ENCODE measurements at places on chromosomes 3 and 15.
A peak's percentile ranks its signal among the peaks of the same experiment; 100 is the strongest.

DNA sequence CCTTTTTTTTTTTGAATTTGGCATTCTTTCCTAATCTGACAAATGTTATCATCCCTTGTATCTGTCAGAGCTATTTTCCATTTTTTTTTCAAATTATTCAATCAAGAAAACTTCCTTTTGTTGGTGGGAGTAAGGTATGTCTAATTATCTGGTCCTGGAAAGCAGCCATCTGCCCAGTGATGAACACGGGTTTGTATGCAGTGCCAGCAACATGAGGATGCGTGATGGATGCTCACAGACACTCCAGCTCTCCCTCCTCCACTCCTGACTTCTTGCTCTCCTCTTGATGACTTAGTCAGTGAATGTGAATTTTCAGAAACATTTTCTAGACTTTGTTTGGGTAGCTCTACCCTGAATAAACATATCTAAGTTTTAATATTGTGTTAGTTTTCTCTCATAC is 79.2 kb downstream of the IL1RAP start:
- DNase-seq: no peak

DNA sequence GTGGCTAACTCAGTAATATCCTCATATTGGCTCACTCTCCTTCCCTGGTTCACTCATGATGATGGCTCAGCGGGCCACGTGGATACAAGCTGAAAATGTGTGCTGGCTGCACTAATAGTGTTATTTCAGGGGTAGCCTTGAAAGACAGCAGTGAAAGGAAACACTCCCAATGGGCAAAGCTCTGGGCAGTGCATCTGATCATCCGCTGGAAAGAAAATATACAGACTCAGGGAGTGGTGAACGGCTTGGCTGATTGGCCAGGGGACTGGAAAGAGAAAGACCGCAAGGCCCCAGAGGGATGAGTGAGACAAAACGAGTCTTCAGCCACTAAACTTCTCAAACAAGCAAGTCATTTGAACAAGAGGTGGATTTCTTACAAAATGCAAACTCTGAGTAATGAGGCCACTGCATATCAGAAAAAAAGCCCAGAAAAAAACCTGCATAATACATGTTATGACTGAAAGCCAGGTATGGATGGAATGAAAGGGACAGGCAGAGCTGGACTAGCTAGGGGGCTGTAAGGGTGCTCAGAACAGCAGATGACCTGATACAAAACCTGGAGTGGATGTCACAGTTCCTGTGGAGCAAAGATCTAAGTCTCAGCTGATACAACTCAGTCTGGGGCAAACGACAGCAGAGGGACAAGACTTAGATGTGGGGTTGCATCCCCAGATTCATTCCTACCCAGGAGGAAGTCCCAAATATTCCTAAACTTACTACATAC is 33.3 kb downstream of the CMTM6 start:
- DNase-seq: no peak

- DNase-seq: no peak
These were observed 11.8 kb upstream of the CLN6 start for GRCh38 chr15:68241088-68241935.

- peak; percentile 68 for DNase-seq
These were observed 45.2 kb downstream of the GASK1A start for GRCh38 chr3:43024181-43024885.

DNA sequence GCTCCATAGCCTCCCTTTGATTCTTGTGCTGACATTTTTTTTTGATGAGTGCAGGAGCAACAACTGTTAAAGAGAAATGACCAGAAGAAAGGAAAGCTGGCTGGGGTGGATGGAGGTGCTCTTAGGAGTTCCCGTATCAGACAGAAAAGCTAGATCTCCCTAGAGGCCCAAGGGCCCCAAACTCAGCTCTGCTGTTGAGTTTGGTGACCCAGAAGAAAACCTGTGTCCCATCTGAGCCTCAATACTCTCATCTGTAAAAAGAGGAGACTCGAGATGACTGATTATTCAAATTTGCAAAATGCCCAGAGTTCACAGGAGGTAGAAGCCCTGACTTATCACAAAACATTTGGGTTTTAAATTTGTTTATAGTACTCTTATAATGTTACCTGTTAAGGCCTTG is 142.4 kb downstream of the TIGIT start:
- no peak for DNase-seq

DNA sequence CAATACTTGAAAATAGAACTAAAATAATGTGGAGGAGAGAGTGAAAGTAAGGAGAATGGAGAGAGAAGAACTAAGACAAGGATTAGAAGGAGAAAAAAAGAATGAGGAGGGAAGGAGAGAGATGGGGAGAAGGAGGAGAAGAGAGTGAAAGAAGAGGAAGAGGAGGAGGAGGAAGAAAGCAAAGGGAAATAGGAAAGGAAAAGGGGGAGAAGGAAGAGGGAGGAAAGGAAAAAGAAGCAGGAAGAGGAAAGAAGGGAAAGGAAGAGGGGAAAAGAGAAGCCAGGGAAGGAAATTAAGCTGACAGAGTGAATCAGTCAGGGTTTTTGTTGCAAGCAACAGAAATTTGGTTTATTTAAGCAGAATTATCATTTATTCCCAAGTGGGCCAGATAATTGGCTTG is 241.7 kb upstream of the P2RY1 start:
- no peak for DNase-seq

DNA sequence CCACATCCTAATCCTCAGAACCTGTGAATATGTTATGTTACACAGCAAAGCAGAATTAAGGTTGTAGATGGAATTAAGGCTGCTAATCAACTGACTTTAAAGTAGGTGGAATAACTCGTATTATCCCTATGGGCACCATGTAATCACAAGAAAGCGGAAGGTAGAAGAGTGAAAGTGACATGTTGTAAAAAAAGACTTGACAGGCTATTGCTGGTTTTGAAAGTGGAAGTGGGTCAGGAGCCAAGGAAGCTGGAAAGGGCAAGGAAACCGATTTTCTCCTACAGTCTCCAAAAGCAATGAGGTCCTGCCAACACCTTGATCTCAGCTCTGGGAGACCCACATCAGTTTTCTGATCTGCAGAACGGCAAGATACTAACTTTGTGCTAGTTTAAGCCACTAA is 6.6 kb downstream of the TP63 start:
- DNase-seq: no peak

- no peak for DNase-seq
These were observed 11.8 kb upstream of the FBXO22 start for GRCh38 chr15:75891895-75892294.

DNA sequence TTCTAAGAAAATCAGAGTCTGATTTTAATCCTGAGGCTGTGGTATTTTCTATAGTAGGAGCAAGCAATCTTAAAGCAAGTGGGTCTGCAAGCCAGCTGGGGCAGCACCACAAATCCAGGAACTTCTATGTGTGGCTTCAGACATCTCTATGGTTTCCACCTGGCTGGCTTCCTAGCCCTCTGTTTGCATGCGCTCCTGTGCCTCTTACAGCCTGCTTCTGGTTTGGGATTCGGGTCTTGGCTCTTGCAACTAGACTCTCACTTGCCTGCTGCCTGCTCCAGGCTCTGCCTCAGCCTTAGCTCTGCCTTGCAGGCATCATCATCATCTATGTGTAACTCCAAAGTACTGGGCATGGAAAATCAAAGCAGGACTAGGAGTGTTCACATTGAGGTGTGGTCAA is 43.4 kb downstream of the MINDY4B start:
- DNase-seq: no peak

- no peak for DNase-seq
These were observed 291.7 kb downstream of the FAM43A start for GRCh38 chr3:194977356-194977755.

- DNase-seq: no peak
These were observed 120.3 kb upstream of the PHLDB2 start for GRCh38 chr3:111738790-111739189.

- DNase-seq: peak; percentile 74
These were observed 42.3 kb downstream of the KLHL6 start for GRCh38 chr3:183513046-183513706.

GRCh38 chr15:100001405-100001804 is 268.2 kb upstream of the LYSMD4 start:
- DNase-seq: no peak

- no peak for DNase-seq
These were observed 68.8 kb upstream of the SLC12A8 start for GRCh38 chr3:125281381-125281780.

DNA sequence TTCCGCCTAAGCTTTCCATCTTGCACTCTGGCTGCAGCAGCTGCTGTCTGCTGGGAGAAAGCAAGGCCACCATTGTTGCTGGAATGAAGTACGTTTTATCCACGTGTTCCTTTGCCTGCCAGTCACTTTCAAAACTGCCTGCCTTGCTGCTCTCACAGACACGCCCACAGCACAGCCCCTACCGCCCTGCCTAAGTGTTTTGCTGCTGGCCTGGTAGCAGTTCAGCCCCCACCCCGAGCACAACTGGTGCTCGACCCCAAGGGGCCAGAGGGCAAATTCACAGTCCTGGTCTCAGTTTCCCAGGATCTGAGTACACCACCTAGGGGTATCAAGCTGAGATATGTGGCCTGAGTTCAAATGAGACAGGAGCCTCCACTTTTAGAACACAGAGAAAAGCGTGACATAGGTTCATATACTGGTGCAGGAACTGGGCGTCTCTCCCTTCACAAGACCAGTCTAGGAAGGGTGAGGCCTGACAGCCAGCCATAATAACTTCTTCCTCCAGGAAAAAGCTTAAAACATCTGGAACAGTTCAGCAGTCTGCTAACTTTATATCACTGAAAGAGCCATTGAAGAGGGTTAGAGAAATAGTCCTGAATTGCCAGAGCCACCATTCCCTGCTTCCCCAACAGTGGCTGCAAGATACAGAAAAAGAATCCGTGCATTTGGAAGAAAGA is 1012.3 kb downstream of the ZPLD1 start:
- no peak for DNase-seq

DNA sequence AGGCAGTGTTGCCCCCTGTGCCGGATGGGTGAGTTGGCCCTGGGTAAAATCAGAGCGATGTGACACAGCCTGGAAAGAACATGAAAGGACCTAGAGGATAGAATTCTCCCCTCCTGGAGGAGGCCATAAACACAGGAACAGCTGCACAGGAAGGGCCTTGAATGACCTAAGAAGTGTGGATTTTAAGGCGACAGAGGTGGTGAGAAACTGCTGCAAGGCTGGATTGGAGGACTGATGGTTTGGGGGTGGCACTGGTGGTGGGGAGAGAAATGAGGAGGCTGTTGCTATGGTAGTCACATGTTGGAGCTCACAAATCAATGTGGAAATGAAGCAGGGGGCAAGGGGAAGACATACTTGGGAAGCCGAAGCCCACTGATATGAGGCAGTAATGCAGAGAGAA is 13.8 kb downstream of the XIRP1 start:
- DNase-seq: no peak

GRCh38 chr3:88767746-88768145 is 339.7 kb upstream of the EPHA3 start:
- DNase-seq: no peak

DNA sequence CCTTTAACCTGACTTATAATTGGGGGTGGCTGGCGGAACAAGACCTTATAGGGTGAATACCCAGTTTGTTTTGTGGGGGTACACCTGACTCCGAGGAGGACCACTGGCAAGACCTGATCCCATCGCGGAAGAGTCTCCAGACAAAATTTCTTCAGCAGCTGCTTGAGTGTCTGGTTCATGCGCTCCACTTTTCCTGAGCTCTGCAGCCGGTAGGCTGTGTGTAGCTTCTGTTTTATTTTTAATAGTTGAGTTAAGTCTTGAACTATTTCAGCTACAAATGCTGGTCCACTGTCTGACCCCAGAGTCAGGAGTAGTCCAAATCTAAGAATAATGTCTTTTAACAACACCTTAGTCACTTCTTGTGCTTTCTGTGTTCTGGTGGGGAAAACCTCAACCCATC is 21.2 kb upstream of the NOX5 start:
- no peak for DNase-seq

- DNase-seq: no peak
These were observed 95.4 kb downstream of the ABHD5 start for GRCh38 chr3:43786102-43786501.

DNA sequence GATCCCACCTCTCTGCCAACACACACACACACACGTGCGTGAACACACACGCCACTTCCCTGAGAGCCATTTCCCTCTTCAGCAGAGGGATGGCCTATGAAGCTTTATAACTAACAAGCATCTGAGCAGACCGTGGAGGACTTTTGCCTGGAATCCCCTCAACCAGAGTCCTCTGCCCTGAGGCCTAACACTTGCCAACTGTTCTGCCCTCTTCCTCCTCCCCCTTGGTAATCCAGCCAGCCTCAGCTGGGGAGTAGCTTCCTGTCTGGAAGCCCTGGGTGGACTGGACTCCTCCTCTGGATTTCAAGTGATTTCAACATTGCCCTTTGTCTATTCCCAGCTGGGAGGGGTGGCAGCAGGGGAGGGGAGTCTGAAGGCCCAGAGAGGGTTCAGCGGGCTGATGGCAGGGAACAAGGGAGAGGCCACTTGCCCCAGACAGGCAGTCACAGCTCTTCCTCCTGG is 68.4 kb upstream of the HACD2 start:
- DNase-seq: no peak

DNA sequence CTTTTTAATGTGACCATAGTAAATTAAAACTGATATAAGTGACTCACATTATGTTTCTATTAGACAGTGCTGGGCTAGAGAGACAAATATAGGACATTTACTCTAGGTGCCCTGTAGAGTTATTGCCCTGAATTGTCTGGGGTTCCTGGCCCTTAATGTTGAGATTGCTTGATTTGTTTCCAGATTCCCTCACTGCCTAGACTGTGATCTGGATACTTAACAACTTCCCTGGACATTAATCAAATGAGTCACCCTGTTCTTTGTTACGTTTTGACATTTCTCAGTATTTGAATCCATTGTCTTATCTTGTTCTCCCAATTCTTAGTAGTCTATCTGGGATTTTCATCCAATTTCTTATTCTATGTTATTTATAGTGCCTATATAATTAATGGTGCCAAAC is 65.8 kb downstream of the DTWD1 start:
- DNase-seq: no peak

DNA sequence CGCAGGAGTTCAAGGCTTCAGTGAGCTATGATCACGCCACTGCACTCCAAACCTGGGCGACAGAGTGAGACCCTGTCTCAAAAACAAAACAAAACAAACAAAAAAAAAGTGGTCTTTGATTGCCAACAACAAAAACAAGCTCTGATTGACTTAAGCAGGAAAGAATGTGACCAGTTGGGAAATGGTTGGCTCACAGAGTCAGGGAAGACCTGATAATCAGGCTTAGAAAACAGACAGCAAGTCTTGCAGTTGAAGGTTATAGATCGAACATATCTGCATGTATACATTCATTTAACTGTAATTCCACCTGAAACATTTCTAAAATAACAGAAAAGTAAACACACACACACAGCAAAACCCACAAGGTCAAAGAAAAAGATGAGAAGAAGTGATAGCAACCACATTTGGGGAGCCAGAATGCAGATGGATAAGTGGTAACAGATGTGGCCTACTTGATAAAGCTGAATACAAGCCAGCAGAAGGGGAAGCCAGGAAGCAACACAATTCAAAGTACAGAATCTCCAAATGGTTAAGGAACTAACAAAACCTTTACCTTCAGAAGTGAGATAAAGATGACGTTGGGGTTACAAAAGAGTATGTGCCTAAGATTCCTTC is 699.9 kb upstream of the ZNF385D start:
- DNase-seq: no peak

GRCh38 chr3:17626395-17626794 is 116.0 kb downstream of the TBC1D5 start:
- no peak for DNase-seq
